ENCODE measurements at places on chromosomes 3 and 15. TPM values are rescaled to one million over a fixed set of nuclear protein-coding genes. Genes with fewer than 3 reads are reported as not detected.

DNA sequence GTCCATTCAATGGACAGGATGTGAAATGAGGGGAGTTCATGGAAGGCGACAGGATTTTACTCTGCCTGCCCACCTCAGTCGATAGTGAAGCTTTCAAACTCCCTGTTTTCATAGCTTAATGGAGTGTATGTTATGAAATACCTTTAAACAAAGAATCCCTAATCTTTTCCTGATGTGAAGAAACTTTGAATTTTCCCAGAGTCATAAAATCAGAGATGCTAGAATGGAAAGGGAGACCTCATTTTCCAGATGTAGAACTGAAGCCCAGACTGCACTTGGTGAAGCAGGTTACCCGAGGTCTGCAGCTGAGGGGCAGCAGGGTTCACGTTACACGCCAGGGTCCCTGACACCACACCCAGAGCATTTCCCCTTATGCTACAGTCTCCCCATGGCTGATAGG lies 34.7 kb upstream of the LACTB start:
- no peak for DNase-seq

- DNase-seq, result no peak
Measured at GRCh38 chr3:168044049-168044448, 51.7 kb downstream of the GOLIM4 start.

DNA sequence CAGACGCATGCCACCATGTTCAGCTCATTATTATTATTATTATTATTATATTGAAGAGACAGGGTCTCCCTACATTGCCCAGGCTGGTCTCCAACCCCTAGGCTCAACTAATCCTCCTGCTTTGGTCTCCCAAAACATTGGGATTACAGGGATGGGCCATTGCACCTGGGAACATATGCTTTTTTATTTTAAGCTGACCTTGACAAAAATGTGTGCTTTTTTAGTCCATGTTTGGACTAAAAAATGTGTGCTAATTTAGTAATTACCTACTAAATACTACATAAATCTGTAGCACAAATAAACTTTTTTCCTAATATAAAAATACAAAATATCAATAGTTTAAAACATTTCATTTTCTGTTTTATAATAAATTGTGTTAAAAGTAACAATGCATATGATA lies 693.2 kb downstream of the ROBO1 start:
- no peak for DNase-seq

Gene CD86
- total RNA-seq, result 1.8 TPM

Gene ATP13A5
- not detected for total RNA-seq

Gene LRTM1
- not detected for total RNA-seq

Gene NR2F2
- total RNA-seq, result 0.24 TPM

Gene CSPG4
- not detected for total RNA-seq

- DNase-seq, result no peak
Measured at GRCh38 chr3:89570465-89570864, 463.0 kb downstream of the EPHA3 start.

GRCh38 chr3:51710631-51711351 lies 3.9 kb downstream of the GRM2 start:
- DNase-seq, result no peak

DNA sequence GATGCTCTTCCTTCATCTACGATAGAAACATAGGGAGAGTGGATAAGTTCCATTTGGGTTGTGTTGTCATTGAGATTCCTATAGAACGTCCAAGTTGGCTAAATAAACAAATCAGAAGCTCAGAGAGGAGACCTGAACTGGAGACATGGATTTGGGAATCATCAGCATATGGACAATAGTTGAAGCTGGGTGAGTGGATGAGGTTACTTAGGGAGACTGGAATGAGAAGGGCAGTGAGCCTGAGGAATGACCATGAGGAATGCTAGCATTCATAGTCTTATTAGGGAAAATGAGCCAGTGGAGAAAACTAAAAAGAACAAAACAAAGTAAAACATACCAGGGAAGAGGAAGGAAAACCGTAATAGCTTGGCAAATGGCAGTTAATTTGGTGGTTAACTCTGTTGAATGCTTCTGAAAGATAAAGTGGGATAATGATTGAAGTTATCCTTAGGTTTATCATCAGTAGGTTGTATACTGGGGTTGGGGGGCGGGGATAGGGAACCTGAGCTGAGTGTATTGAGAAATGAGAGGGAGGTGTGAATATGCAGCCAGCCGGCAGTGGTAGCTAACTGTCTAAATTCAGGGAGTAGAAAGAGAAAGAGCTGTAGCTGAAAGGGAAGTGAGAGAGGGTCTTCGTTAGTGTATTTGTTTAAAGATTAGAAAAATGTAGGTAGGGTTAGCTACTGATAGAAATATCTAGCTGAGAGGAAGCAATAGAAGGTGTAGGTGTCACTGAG lies 74.6 kb downstream of the ARHGEF26 start:
- DNase-seq, result no peak

Gene REC114
- total RNA-seq, result not detected

DNA sequence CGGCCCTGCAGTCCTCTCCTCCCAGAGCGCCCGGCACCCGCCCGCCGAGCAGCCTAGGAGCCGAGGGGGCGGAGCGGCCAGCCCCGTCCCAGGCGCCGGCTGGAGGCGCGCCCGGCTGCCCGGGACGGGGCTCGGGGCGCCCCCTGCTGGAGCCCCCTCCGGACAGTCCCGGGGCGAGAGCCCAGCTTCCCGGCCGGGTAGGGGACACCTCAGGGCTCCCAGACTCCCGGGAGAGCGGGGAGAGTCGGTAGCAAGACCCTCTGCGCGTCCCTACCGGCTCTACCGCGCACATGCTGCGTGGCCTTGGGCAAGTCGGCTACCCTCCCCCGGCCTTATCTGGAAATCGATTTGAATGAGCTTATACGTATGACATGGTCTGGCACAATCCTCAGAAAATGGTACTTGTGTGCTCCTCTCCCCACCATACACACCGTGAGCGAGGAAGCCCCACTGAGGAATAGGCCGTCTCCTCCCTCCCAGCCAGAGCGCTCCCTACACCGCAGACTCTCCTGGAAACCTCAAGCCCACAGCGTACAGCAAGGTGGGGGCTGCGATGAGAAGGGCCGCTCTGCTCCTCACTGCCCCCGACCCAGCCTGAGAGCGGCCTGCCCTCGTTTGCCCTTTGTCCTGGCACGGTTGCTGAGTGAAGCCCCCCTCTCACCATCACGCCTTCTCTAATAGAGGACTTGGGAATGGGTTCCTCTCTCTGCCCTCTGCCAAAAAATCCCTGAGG lies at the start of gene DAPK2:
Gene DAPK2 (minus strand): TSS at position 65 of the 733 bp plus-strand sequence. CDS start 6,224 bp downstream, outside the sequence.
- peak; percentile 66 for DNase-seq

Gene KIAA1143
- 42.2 TPM for total RNA-seq

DNA sequence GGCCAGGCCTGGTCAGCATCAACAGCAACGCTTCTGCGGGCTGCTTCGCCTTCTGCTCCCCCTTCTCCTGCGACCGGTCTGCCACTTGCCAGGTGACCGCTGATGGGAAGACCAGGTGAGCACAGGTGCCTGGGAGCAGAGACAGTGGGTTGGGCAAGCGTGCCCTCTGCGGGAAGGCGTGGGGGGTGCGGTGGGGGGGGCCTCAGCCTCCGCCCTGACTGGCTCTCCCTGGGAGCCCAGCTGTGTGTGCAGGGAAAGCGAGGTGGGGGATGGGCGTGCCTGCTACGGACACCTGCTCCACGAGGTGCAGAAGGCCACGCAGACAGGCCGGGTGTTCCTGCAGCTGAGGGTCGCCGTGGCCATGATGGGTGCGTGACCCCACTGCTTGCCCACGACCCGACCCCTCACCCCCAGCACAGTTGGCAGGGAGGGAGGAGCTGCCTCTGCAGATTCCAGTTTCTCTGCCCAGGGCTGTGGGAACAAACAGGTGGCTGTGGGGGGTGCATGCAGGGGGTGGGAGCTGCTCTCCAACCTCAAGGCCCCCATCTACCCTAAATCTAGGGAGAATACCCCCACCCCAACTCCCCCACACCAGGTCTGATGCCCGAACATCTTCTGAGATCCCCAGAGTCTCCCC lies 8.8 kb downstream of the STAB1 start:
- DNase-seq, result no peak

Gene LRRC31
- not detected for total RNA-seq

DNA sequence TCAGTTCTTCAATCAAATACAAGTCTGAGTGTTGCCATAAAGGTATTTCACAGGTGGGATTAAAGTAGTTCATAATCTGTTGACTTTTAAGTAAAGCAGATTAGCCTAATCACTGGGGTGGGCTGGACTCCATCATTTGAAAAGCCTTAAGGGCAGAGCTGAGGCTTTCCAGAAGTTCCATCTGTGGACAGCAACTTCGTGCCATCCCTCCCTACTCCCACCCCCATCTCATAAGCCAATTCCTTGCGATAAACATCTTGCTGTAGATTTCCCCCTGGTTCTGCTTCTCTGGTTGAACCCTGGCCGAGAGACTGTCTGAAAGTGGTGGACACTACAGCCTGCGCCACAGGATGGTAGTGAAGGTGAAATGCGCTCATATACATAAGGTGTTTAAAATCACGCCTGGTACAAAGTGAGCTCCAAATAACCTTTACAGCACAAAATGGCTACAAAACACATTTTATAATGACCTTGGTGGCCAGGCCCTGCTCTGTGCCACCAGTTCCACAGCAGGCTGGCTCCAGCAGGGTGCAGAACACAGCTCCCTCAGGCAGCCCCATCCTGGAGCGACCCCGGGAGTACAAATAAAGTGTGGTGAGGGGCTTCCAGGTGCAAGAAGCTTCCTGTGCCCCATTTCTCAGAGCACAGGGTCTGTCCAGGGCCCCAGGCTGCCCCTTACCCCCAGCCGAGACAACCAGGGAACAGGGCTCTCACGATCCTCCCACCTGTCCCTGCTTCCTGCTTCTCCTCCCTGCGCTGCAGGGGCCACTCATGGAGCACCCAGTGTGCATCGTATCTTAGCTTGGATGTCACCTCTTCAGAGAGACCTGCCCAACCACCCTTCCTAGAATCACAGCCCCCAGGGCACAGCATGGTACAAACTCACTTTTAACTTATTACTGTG lies 25.8 kb upstream of the GATA2 start:
- DNase-seq, result no peak

- DNase-seq, result no peak
Measured at GRCh38 chr3:31203960-31204795, 309.7 kb upstream of the GADL1 start.

DNA sequence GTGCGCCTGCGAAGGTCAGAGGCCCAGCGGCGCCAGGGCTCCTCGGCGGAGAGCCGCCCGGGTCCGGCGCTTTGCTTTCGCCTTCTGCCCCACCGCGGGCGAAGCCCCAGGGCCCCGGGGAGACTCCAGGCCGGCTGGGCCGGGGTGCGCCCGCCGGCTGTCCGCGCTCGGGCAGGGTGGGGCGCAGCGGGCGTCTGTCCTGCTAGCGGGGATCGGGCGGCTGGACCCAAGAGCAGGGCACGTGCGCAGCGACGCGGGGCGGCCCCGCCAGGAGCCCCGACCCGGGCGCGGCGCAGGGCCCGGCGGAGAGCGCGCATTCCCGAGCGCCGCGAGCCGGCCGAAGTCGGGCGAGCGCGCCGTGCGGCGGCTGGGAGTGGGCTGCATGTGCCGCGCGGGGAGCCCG lies 569 bp upstream of the ALDH1A3 start:
- no peak for DNase-seq

Gene TIGIT
- 22.6 TPM for total RNA-seq

Gene SOX14
- total RNA-seq, result not detected
